Inflammatory macrophage treated with lipopolysaccharide for 4 hours (primary cell): ENCODE measurements at places on chromosomes 13 and 19.

DNA sequence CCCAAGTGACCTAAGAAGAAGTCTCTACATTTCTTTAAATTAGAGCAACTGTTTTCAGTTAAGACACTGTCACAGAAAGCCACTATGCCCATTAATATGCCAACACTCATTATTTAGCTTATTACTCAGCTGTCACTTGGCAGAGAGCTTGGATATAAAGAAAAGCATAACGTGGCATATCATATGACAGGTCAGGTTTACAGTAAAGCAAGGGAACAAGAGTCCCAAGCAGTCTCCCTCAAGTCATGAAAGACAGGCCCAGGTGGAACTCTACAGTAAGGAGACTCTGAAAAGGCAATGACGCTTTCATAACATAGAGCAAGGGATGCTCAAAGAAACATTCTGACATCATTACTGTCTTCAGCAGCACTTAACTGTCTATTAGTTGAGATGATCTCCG is 6.3 kb downstream of the LHFPL6 start:
- no peak for DNase-seq

DNA sequence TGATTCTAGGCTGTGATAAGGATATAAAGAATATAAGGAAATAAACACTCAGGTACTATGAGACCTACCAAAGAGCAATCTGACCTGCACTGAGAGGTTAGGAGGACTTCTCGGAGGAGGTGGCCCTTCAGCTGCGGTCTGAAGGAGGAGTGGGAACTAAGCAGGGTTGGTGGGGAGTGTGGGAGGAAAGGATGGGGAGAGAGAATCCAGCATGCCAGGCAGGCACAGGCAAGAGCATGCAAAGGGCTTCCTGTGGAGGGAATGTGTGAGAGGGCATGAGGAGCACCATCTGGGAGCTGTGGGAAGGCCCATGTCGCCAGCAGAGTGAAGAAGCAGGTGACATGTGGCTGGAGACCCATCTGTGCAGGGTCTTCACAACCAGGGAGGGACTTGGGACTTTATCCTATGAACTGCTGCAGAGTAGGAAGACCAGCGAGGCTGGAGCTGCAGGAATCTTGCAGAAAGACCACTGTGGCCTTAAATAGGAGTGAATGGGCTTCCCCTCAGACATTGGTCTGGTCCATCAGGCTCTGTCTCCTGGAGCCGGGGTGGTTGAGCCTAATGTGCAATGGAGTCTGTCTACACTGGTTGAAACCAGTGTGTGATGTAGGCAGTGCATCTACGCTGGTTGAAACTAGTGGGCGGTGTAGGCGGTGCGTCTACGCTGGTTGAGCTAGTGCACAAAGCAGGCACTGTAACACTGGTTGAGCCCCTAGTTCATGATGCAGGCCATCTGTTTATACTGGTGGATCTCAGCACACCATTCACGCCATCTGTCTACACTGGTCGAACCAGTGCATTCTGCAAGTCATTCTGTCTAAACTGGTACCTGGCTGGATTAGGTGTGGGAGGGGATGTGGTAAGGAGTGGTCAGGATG is 6.4 kb downstream of the CHST8 start:
- no peak for DNase-seq

DNA sequence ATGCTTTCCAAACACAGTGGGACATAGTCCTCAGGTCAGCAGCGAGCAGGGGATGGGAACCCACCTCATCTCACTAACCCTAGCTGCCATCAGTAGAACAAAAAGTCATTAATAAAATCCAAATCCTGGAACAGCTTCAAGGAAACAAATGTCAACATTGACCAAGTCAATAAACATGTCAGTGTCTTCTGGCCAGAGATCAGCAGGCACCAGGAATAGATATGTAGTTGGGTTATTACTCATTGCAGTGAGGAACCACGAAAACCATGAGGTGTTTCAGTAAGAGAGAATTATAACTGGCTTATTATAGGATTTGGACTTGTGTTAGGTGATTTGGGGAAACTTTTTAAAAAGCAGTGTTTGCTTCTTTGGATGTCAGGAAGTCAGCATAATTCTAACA is 17.1 kb upstream of the CD33 start:
- no peak for DNase-seq

DNA sequence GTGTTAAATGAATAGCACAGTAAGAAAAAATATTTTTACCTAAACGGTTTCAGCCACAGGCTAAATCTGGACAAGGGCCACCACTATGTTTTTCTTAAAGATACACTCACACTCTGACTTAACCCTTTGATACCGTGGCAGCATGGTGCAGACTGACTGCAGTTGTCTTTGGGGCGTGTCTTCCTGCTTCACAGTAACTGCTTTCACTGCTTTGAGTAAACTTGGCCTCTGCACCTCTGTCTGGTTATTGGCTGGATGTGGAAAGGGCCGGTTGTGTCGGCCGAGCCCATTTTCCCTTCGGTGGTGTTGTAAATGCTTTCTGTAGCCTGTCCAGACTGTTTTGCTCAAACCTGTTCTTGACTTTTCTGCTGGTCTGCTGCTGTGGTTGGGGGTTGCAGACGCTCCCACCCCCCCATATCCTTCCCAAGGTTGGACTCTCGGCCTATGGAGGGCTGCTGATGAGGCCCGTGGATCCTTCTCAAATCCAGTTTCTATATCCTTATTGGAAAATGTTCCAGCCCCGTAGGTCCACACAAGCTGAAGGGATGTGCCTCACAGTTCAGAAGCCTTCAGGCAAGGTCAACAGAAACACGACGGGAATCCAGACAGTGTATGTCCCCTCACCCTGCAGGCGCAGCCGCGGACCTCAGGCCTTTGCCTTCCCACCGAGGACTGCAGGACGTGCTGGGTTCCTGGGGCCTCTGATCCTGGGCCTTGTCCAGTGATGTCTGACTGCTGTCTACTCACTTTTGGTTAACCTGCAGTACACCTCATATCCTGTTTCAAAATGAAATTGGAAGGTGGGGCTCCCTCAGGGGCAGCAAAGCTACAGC is 90.2 kb upstream of the RNF113B start:
- DNase-seq = no peak

GRCh38 chr13:21429211-21429610 is 29.9 kb downstream of the ZDHHC20 start:
- DNase-seq = no peak
